ENCODE measurements at places on chromosomes 5 and 9.

DNA sequence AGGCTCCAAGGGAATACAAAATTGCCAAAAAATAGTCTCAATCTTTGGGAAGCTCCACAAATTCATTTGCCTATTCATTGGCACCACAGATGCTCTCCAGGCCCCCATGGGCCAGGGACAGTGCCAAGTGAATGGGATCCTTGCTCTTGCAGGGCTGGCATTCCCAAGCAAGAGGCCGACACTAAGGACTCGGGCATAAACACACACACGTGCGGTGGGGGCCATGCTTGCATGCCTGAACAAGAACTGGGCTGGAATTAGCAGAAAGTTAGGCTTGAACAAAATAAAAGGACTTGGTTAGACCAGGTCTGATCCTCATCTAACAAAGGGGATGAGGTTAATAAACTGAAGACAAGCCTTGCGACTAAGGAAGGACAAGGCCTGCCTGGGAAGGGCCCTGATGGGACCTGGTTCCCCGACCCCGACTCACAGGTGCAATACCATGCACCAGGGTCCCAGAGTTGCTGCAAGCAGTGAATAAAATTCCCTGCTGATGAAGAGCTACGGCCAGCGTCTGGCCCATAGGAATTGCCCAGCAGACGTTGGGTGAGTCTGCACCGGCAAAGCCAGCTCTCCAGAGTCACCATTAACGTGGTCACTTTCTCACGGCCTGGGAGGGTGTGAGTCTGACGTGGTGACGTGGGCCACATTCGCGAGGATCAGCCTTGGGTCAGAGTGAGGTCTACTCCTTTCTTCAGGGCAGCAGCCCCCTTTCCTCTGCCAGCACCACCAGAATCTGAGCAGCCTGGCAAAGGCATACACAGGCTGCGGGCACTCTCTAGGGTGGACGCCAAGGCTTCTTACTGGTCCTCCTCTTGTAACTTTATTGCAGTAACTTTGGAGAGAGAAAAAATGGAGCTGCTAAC lies 77.4 kb upstream of the FCN1 start:
- DNase-seq, result no peak

DNA sequence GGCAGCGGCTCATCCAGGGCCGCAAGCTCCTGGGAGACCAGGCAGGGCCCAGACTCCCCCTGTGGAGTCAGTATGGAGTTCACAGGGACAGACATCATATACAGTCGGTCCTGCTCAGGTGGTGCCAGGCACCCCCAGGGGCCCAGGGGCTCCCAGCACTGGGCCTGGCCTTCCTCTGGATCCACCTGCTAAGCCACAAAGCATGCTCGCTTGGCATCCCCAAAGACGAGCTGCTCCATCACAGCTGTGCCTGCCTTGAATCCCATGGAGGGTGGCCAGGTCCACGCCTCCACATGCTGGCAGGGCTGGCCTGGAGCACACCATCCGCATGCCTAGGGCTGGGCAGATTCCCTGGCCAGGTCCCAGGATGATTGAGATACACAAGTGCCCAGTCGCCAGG lies 4.6 kb downstream of the BICD2 start:
- no peak for DNase-seq

DNA sequence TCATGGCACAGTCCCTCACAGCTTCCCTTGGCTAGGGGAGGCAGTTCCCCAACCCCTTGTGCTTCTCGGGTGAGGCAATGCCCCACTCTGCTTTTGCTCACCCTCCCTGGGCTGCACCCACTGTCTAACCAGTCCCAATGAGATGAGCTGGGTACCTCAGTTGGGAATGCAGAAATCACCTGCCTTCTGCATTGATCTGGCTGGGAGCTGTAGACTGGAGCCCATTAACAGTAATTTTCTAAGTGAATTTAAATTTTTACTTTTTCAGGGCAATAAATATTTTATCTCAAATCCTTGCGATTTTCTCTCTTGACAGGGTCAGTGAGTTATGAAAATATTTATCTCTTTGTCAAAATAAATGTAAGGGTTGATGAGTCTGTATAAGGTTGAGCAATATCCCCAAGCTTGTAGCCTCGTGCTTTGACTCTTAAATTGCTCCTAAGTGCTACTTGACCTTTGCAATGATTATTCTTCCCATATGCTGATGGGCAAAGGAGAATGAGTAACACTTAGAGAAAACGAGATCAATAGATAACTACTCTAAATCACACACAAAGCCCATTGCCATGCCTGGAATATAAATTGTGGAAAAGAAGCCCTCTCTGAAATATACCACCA lies 82.1 kb upstream of the MOCS2 start:
- DNase-seq, result no peak

DNA sequence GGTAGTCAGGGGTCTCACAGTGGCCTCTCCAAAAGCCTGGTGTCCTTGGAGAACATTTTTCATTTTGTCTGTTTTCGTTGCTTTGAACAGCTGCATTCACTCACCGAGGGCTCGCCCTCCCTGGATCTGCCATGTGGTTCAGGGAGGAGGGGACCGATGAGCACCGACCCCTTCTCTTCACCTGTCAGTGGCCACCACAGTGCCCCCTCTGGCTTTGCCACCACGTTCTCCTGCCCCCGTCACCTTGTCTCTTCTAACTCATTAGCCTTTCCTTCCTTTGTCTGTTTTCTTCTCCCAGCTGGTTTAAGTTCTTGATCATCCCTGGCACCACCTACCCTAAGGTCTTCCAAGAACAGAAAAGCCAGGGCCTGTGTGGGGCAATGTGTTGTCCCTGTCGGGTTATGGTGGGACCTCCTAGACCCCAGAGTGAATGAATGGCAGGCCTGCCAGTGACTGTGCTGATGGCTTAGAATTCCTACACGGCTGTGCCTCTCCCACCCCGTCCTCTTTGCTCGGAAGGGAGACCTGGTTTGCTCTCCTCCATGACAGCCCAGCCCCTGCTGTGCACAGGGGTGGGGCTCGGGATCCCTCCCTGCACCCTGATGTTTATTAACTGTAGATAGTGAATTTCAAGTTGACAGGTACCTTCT lies 90.0 kb downstream of the ANKRD33B start:
- DNase-seq, result no peak

DNA sequence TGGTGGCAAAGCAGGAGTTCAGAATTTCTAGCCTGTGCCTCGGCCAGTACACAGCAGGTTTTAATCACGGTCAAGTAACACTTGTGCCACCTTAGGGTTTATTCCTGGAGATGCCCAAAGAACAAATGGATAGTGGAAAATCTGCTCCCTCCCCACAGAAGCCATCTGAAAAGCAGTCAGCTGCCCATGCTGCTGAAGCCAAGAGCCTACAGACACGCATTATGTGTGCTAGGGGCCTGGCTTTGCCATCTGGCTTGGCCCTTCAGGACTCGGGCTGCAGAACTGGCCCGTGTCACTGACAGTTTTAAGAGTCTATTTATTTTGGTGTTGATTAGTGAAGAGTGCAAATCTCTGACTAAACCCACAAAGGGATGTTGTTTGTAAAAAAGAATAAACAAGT lies 11.1 kb downstream of the ARSB start:
- DNase-seq, result no peak

DNA sequence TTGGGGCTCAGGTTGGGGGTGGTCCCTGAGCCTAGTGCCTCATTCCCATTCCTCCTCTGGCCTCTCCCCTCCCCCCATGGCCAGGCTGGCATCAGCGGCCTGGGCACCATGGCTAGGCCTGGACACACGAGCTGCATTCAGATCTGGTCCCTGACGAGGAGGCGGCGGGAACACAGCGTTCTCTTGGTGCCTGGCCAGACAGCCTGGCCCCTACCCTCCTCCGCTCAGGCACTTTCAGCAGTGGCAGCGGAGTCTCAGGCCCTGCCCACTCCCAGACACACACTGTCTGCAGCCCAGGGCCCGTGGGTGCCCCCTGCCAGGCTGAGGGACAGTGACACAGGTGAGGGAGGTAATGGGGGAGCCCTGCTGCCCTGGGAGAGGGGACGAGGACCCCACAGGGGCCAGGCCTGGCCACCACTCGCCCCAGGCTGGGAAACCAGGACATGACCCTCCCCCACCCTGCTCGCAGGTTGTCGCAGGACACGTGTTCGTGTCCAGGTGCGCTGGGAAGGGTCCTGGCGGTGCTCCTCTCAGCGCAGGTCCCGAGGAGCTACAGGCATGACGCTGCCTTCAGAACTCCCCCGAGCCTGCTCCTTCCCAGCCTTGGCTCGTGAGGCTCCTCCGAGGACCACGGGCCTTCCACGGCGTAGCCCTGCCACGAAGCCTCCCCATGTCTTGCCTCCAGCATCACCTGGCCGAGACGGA lies 19.9 kb upstream of the UBAC1 start:
- DNase-seq, result no peak

- no peak for DNase-seq
Observed at GRCh38 chr5:91027405-91028139, 355.5 kb downstream of the ARRDC3 start.
